Activated CD8-positive, alpha-beta memory T cell treated with anti-CD3 and anti-CD28 coated beads for 48 hours (primary cell): ENCODE measurements at places on chromosomes 16 and 17.

GRCh38 chr16:88451586-88452481, 1.2 kb upstream of the ZFPM1 start:
- DNase-seq, result peak; percentile 8

DNA sequence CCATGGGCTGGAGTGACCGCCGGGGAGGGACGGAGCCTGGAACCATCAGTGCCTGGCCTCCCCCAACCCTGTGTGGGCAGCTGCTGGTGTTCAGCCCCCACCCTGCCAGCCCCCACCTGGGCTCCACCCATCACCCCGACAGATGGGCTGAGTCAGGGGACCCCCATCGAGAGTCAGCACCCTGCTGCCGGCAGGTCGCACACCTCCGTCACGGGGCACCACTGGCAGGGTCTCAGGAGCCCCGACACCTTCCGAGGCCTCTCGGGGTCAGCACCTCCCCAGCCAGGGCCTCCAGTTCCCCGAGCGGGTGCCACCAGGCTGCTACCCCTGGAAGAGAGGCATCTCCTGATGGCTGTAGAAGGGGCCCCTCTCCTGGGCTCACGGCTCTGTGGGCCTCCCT, 38.3 kb upstream of the ACSF3 start:
- no peak for DNase-seq

DNA sequence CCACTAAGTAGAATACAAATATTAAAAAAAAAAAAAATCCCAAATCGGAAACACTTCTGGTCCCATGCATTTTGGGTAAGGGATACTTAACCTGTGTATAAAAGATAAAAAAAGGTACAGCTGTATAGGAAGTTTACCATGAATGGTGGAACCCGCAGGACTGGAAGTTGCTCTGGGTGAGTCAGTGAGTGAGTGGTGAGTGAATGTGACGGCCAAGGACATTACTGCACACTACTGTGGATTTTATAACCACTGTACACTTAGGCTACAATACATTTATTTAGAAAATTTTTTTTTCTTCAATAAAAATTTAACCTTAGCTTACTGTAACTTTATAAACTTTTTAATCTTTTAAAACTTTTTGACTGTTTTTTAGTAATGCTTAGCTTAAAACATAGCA, 71.3 kb upstream of the BCAR1 start:
- no peak for DNase-seq

- DNase-seq, result no peak
These were observed 406.0 kb upstream of the MAF start for GRCh38 chr16:80006241-80007215.

DNA sequence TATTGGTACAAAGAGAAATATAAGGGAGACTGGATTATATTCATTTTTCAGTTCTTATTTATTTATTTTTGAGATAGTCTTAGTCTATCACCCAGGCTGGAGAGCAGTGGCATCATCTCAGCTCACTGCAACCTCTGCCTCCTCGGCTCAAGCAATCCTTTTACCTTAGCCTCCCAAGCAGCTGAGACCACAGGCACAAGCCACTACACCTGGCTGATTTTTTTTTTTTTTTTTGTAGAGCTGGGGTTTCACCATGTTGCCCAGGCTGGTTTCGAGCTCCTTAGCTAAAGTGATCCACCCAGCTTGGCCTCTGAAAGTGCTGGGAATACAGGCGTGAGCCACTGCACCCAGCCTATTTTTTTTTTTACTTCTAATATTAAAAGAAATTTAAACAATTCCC, 40.1 kb upstream of the USP7 start:
- DNase-seq, result no peak

- no peak for DNase-seq
These were observed 18.7 kb downstream of the HMOX2 start for GRCh38 chr16:4494746-4495490.

GRCh38 chr16:56068314-56068713, 123.0 kb upstream of the GNAO1 start:
- no peak for DNase-seq

DNA sequence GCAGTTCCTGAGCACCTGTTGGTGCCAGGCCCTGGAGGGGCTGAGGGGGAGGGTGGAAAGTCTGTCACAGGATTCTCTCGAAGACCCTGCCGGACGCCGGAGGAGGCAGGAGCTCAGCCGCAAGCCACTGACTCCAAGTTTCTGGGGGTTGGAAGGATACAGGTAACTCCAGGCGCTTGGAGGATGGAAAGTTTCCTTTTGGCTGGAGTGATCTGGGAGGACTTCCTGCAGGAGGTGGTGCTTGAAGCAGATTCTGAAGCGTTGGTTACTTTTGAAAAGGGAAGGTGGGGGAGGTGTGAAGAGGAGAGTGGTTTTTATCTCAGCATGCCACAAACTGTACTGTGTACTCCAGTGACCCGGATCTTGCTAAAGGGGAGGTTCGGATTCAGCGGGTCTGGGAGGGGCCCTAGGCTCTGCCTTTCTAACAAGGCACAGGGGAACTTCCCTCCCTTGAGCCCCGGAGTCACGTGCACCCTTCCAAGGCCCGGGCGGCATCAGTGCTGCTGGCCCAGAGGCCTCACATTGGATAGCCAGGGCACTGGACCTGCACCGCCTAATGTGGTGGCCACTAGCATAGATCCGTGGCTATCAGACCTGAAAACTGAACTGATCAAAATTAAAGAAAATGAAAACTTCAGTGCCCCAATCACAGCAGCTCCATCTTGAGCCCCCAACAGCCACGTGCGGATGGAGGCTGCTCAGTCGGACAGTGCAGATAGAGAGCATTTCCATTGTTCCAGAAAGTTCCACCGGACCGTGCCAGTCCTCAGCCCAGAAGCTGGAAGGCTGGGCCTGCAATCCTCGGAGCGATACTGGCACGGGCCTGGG, 42.2 kb upstream of the GSE1 start:
- no peak for DNase-seq

DNA sequence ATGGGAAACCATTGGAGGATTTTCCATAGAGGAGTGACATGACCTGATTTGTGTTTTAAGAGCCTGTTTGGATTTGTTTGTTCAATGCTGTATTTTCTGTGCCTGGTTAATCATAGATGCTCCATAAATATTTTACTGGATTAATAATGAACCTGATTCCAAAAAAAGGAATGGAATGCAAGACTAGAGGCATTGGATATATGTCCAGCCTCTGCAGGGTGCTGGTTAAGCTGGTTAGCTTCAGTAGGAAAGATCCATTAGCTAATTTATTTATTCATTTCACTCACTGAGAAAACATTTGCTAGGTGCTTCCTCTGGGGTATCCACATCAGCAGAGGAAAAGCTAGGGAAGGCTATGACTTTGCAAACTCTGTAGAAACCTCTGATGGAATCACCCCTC, 57.7 kb downstream of the SHISA9 start:
- DNase-seq, result no peak

DNA sequence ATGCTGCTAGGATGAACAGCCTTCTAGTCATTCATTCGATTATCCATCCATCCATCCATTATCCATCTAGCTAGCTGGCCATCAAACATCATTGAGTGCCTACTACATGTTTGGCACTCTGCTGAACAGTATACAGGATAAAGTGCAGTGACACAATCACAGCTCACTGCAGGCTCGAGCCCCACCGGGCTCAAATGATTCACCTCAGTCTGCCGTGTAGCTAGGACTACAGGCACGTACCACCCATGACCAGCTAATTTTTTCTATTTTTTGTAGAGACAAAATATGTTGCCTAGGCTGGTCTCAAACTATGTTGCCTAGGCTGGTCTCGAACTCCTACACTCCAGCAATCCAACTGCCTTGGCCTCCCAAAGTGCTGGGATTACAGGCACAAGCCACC, 50.0 kb downstream of the SSH2 start:
- DNase-seq, result no peak

DNA sequence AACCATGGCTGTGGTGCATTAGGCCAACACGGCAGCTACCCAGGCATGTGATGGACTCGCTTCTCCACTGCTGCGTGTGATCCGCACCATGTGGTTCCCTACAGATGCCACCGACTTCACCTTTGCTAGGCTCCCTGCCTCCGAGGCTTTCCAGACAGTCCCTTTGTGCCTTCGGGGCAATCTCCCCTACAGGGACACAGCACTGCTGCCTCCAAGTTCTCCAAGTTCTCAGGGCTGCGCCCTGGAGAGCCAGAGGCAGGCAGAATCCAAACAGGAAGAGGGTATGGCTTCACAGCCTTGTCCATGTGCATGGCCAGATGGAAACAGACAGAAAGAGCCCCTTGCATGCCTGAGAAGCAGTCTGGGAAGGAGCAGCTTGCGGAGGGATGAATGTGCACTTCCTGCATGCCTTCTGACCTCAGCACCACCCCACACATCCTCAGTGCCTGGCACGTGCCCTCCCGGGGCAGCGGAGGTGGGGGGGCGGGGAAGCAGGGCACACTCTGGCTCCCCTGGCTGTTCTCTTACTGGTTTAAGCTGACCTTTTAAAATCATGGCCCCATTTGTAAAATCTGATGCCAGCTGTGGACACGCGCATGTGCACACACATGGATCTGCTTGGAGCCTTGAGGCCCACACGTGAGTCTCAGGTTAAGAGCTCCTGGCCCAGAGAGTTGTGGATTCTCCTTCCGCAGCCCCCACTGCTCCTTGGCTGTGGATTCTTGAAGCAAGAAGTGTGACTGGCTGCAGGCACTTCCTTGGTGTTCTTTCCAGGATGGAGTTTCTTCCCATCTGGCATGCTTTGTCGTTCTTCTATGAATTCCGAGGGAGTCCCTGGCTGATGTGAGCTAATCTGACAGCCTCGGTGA, 55.3 kb upstream of the MTSS2 start:
- no peak for DNase-seq
